Stimulated activated CD4-positive, alpha-beta T cell treated with anti-CD3 and anti-CD28 coated beads, Interleukin-2, amount 100 ng/mL, for 24 hours (primary cell): ENCODE measurements at places on chromosomes 4 and X.
A peak's percentile ranks its signal among the peaks of the same experiment; 100 is the strongest.

- DNase-seq: no peak
Observed at GRCh38 chrX:123298026-123298425, 113.9 kb downstream of the GRIA3 start.

DNA sequence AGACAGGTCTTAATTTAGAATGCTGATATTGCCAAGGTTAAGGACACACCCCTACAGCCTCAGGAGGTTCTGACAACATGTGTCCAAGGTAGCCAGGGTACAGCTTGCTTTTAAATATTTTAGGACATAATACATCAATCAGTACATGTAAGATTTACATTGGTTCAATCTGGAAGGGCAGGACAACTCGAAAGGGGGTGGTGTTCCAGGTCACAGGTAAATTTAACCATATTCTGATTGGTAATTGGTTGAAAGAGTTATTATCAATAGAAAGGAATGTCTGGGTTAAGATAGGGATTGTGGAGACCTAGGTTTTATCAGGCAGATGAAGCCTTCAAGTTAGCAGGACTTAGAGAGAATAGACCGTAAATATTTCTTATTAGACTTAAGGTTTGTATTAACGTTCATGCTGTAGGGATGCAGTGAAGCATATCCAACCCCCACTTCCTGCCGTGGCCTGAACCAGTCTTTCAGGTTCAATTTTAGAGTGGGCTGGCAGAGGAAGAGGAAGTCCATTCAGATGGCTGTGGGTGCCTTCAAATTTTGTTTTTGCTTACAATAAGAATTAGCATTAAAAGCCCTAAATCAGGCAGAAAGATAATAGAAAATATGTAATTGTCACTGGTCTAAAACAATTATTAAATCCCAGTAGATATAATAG, 136.5 kb upstream of the GALNTL6 start:
- no peak for DNase-seq

GRCh38 chr4:1258457-1258856, 9.5 kb upstream of the CTBP1 start:
- no peak for DNase-seq

- no peak for DNase-seq
Observed at GRCh38 chr4:10160281-10160856, 43.8 kb upstream of the WDR1 start.

DNA sequence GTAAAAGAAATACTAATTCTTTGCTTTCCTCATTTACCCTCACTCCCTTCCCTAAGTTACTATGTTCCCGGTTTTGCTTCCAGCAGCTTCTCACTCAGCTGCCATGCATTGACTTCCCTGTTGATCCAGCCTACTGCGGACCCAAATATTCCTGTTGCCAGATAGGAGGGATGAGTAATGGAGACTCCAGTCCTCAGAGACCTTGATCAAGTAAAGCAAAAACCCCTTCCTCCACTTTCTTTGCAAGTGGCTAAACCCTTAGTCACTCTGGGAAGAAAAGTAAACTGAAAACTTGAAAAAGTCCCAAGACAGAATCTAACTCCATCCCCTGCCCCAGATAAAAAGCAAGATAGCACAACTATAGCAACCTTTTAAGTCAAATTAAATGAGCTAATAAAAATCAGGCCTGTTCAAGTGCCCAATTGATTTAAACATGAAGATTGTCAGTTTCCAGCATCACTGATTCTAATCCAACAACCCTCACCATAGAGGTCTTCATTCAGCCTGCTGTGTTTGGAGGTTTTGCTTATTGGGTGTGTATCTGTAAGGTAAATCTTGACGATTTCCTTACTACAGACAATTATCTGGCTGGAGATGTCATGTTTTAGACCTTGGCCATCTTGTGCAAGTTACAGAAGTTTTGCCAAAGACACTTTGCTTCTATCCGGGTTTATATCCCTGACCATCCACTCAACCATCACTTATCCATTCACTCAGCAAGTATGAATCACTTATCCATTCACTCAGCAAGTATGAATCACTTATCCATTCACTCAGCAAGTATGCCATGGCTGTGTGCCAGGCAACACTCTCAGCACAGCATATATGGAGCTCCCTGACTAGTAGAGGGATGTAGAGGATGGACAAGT, 17.6 kb downstream of the FGFBP1 start:
- no peak for DNase-seq

- no peak for DNase-seq
Observed at GRCh38 chr4:151629097-151629783, 131.6 kb downstream of the GATB start.

- no peak for DNase-seq
Observed at GRCh38 chrX:112424166-112424565, 255.6 kb downstream of the LHFPL1 start.

- no peak for DNase-seq
Observed at GRCh38 chrX:132576939-132577338, 88.1 kb upstream of the MBNL3 start.

- no peak for DNase-seq
Observed at GRCh38 chrX:45749375-45749774, 548.7 kb upstream of the DIPK2B start.

DNA sequence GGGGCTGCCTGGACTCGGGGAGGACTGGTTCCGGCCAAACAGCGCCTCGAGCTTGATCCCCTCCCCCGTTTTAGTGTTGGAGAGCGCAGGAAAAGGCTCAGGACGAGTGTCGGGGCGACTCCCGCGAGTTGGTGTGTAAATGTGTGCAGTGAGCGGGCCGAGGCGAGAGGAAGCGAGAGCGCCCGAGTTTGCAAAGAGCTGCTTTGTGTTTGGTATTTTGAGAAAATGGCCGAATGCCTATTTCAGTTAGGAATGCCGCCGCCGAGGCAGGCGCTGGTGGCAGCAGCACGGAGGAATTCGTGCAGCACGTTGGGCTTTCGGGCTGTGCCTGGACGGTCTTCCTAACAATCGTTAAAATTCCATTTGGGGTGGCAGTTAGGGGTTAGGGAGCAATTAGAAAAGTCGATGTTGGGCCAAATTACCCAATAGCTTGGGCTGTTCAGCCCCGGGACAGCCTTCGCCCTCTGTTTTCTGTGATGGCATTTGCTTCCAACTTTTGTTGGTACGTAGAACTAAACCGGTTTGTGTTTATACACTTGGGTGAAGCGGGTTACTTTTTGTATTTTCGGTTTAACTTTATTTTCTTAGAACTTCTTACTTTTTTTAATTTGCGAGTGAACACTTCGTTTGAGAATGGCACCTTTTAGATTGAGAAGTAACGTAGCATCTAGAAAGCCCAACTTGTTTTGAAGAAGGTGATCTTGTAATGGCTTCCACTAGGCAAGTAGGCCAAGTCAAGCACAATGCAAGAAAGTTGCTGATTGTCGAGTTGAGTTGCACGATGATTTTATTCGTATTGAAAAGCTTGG, 1.6 kb downstream of the REST start:
- no peak for DNase-seq

DNA sequence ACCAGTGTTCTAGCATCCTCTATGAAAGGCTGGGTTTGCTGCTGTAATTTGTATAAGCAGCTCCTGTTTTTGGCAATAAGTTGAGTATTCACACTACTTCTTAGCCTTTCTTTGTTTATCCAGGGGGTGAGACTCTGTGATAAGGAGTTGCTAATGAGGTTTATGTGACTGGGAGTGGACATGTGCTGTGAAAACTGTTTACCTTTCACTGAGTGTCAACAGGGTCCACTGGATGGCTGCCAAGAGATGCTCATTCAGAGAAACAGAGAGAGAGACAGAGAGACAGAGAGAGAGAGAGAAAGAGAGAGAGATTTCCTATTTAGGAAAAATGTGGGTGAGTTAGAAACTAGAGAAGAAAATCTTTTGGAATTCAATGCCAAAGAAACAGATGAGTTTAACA, 233.9 kb downstream of the CHIC2 start:
- no peak for DNase-seq

- no peak for DNase-seq
Observed at GRCh38 chr4:17195461-17196275, 297.2 kb upstream of the LDB2 start.

DNA sequence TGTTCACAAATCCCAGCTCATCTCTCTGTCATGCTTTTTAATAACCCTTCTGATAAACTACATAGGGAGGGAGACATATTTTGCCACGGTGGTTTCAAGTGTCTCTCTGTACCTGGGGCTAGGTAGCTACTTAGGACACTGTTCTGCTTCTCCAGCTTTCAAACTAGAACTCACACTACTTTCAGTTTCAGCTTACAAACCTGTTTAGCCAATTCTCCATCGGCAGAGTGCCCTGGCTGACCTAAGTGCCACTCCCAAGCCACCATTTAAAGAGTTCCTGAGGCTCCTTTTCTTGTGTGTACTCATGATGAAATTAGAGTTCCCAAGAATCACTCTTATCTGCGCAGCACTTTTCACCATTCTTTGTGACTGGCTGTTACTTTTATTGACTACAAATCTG, 899.2 kb downstream of the FAT4 start:
- DNase-seq: no peak

- no peak for DNase-seq
Observed at GRCh38 chr4:183248201-183248600, 71.9 kb downstream of the CLDN22 start.

DNA sequence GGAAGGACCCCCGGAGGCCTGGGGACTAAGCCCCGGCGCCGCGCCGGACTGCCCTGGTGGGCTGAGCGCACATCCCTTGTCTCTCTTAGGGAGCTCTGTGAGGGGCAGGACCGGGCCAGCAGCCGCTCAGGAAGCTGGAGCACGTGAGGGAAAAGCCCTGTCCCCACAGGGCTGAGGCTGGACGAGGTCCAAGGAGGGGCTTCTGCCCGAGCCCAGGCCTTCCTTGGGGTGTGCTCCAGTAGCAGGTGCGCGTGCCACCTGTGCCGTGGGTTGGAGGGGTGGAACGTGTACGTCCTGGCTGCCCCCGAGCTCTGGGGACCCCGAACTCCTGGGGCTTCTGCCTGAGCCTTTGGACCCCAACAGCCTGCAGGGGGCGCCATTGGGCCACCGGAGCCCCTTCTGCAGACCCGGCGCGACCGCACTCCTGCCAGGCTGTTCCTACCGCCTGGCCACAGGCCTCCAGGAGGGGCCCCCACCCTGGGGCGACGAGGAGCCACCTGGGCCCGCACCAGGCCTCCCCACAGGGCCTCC, 27.2 kb downstream of the TACC3 start:
- peak; percentile 88 for DNase-seq

DNA sequence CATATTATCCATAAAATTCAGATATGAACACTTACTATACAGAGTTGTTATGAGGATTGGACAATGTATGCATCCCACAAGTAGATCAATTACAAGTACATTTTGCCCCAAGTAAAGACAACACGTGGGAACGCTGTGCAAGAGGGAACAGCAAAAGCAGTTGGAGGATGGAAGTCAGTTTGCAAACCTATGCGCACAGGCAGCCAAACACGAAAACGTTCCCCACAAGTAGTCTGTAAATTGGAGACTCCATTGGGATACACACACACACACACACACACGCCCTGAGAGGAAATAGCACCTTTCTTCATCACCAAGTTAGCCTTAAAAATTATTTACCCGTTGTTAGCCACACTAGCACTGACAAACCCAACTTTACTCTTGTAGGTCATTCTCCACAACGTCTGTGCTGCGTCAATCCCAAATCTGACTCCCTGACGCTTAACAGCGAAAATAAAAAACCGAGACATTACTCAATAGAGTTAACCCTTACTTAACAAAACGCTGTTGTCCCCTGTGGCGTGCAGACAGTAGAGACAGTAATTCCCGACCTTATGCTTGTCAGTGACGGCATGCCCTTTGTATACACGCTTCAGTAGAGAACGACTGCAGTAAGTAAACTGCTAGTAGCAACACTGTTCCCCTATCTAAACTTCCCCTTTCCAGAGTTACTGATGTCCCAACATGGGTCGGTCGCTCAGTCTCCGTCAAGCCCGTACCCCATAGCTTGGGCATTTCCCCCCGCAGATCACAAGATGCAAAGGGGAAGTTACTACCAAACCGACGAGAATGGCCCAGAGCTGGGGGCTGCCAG, 730 bp downstream of the MANBA start:
- DNase-seq: no peak

GRCh38 chr4:9904976-9905587, 116.2 kb downstream of the SLC2A9 start:
- no peak for DNase-seq

GRCh38 chrX:150094996-150095395, 156.7 kb upstream of the EOLA2 start:
- DNase-seq: no peak

GRCh38 chrX:23515028-23515427, 152.3 kb upstream of the PRDX4 start:
- no peak for DNase-seq
